ENCODE measurements at places on chromosomes 4 and X.

GRCh38 chr4:185742766-185743165 is 69.2 kb downstream of the SORBS2 start:
- DNase-seq, result no peak

- DNase-seq, result no peak
Measured at GRCh38 chrX:41043196-41043595, 42.0 kb upstream of the USP9X start.

GRCh38 chrX:120274145-120274544 is 23.5 kb downstream of the ZBTB33 start:
- no peak for DNase-seq

DNA sequence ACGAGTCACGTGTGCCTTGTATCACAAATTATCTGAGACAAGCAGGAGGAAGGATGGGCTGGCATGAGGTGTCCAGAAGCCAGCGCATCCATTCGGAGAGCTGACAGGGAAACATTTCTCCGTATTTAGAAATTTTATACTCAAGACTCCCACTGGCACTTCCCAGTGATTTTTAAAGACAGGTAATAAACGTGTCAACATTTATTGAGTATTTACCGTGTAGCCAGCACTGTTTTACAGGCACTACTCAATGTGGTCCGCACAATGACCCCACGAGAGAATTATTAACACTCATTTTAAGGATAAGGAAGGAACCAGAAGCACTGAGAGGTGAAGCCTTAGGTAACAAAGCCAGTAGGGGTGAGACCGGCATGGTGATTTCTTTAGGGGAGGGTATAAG is 23.2 kb downstream of the GEMIN8 start:
- no peak for DNase-seq

GRCh38 chr4:4413806-4414205 is 26.9 kb downstream of the NSG1 start:
- no peak for DNase-seq

DNA sequence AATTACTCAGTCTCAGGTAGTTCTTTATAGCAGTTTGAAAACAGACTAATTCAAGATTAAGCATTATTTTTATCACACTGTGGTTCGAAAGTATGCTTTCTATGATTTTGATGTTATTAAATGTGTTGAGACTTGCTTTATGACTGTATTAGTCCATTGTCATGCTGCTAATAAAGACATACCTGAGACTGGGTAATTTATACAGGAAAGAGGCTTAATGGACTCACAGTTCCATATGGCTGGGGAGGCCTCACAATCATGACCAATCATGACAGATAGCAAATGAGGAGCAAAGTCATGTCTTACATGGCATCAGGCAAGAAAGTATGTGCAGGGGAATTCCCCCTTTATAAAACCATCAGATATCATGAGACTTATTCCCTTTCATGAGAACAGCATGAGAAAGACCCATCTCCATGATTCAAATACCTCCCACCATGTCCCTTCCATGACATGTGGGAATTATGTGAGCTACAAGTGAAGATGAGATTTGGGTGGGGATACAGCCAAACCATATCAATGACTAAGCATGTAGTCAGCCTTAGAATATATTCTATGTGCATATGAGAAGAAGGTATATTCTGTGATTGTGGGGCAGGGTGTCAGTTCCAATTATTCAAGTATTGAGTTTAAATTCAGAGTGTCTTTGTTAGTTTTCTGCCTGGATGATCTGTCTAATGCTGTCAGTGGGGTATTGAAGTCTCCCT is 44.6 kb upstream of the UGT2A1 start:
- no peak for DNase-seq
